ENCODE measurements at places on chromosomes 7 and 10.
A peak's percentile ranks its signal among the peaks of the same experiment; 100 is the strongest.

DNA sequence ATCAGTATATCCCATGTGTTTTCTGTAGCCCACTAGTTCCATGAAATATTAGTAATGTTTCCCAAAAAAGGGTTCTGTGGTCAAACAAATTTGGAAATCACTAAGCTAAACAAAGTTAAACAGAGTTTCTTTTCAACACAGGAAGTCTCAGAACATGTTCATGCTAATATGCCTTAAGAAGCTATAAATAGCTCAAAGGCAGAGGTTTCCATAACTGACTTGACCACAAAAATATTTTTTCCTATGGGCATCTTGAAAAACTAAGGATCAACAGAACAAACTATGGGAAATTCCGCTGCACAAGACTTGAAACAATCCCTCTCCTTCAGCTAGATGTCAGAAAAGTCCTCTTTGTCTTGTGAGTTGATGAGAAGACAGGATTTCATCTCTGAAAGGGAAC lies 59.7 kb downstream of the SEM1 start:
- DNase-seq: no peak

DNA sequence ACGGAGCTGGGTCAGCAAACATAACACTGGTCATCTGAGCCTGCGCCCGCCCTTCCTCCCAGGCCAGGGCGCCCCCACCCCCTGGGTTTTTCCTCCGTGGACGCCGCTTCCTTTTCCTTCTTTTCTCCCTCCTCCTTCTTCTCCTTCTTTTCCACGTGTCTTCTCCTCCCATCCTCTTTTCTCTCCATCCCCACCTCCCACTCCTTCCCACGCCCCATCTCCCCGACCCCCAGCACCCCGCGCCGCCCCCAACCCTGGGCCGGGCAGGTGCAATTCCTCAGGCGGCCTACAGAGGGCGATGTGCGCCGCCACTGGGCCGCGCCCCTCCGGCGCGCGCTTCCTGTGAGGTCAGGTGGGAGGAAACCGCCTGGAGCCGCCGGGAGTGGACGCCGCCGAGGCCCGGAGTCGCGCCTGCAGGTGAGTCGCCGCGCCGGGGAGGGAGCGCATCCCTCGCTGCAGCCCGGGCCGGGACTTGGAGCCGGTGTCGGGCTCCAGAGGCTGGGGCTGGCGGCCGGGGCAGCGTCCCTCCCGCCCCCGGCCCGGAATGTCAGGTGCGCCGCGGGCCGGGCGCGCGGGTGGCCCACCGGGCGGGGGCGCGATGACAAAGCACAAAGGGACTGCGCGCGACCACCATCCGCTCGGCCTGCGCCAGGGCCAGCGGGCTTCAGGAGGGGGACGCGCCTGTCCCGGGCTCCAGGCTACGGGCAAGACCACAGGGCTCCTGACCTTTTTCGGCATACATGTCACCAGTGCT lies at the start of gene FAM241B:
Gene FAM241B (plus strand): TSS at position 351 of the 754 bp plus-strand sequence. CDS start 1,497 bp downstream, outside the sequence.
- peak; percentile 85 for DNase-seq

DNA sequence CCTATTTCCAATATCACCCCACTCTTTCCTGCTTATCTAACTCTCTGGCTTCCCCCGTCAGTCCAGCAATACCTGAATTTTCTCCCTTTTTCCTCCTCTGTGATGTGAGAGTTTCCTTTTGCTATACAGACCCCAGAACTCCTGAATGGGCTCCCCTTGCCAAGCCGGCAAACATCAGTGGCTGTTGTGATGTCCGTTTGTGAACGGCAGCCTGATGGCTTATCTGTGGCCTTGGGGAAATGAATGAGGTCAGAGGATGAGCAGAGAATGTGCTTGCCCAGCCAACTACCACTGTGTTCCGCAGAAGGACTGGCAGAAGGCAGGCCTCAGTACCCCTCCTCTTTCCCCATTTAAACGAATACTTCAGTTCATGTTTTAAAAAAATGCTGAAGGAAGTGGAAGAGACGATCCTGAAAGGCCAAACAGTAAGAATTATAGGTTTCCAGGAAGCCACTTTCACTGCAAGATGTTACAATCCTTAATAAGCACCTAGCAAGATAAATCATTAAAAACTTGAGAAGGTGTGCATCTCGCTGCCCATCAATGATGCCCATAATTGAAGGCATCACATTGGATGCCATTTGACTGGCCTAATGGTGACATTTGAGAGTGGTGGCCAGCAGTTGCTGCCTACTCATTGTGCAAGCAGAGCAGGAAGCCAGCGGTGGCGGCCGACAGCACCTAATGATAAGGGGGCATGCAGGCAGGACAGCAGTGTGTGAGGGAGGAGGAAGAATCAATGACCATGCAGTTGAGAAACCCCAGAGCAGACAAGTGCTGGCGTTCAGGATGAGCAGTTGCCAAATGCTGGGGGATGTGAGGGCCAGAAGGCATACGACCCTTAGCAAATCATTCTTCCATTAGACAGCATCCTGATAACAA lies 31.5 kb downstream of the SLC18A2 start:
- no peak for DNase-seq

GRCh38 chr7:18831419-18831818 lies 286.0 kb downstream of the TWIST1 start:
- DNase-seq: no peak

GRCh38 chr7:14635955-14636354 lies 266.6 kb downstream of the DGKB start:
- no peak for DNase-seq

- DNase-seq: no peak
These were observed 461.9 kb upstream of the KLF6 start for GRCh38 chr10:4246881-4247358.

- DNase-seq: no peak
These were observed 6.8 kb downstream of the PON2 start for GRCh38 chr7:95427914-95428516.

- DNase-seq: no peak
These were observed 123.4 kb upstream of the ZNF92 start for GRCh38 chr7:65250216-65250615.

- peak; percentile 93 for DNase-seq
These were observed 52.5 kb downstream of the PROSER2 start for GRCh38 chr10:11875494-11876281.

- DNase-seq: peak; percentile 58
These were observed 17.7 kb upstream of the CFAP46 start for GRCh38 chr10:132960071-132960472.

DNA sequence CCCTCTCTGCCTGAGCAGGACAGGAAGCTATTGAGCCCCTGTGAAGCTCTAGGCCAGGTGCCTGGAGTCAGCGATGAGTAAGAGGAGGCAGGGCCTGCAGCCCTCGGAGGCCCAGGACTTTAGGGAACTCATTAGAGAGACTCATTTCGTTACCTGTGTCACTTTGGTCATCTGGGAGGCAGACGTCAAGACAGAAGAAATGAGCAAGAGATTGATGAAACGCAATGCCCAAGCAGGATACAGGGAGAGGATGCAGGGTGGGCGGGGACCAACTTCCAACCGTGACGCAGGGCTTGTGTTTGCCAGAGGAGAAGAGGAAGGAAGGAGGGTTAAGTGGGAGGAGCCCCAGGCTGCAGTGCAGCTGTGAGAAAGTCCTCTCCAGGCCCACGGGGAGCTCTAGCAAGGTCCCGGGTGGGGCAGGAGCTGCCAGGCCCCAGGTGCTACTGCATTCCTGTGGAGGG lies 26.4 kb upstream of the GNA12 start:
- DNase-seq: peak; percentile 90

- no peak for DNase-seq
These were observed 138.0 kb downstream of the SLIT1 start for GRCh38 chr10:97047788-97048187.

- peak; percentile 65 for DNase-seq
These were observed 58.2 kb upstream of the YAE1 start for GRCh38 chr7:39507866-39508551.

- no peak for DNase-seq
These were observed 311.8 kb downstream of the PTPRN2 start for GRCh38 chr7:158275711-158276413.

DNA sequence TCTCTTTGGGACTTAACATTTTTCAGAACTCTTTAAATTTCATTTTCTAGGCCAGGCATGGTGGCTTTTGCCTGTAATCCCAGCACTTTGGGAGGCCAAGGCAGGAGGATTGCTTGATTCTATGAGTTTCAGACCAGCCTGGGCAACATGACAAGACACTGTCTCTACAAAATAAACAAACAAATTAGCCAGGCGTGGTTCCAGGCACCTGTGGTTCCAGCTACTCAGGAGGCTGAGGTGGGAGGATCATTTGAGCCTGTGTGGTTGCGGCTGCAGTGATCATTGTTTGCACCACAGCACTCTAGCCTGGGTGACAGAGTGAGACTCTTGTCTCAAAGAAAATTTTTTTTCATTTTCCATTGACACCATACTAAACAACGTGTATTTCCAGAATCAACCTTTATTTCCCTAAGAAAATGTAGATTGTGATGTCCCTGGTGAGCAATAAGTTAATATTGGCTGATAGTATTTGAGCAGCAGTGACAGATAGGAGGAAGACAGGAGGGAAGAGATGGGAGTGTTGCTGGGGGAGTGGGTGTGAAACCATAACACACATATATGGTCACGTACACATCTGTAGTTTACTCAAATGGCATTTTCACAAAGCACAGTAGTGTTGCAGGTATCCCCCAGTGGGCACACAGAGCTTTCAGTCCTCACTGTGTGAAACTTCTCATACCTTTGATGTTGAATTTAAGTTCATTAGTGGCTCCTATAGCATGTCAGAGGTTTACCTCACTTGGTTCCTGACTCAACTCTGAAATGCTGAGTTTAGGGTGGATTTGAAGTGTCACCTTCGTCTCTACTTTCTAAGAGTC lies 205.6 kb downstream of the AUTS2 start:
- no peak for DNase-seq

GRCh38 chr10:124561206-124561605 lies 99.6 kb downstream of the LHPP start:
- peak; percentile 38 for DNase-seq

GRCh38 chr10:125014086-125014830 lies 72.3 kb downstream of the ZRANB1 start:
- DNase-seq: peak; percentile 77

DNA sequence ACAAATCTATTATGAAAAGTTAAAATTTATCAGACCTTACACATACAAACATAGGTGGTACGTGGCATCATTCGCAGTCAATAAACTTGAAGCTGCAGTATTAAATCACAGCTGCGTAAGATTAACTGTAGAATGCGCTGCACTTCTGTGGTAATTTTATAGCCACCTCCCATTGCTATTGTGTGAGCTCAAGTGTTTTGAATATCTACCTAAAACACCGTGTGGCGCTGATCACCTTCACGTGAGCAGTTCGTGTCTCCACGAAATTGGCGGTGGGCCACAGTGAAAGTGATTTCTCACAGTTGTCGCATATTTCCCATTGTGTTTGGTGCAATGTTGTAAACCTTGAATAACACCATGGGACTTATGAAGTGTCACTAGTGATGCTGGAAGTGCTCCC lies 102.8 kb downstream of the PLPP4 start:
- no peak for DNase-seq

GRCh38 chr10:95756041-95756761 lies at the start of gene ENTPD1:
Gene ENTPD1, plus strand, starts transcription at chr10:95756163. Its CDS starts 77 bp downstream, at chr10:95756240.
- no peak for DNase-seq

GRCh38 chr7:25672496-25672895 lies 444.2 kb upstream of the NPVF start:
- no peak for DNase-seq

DNA sequence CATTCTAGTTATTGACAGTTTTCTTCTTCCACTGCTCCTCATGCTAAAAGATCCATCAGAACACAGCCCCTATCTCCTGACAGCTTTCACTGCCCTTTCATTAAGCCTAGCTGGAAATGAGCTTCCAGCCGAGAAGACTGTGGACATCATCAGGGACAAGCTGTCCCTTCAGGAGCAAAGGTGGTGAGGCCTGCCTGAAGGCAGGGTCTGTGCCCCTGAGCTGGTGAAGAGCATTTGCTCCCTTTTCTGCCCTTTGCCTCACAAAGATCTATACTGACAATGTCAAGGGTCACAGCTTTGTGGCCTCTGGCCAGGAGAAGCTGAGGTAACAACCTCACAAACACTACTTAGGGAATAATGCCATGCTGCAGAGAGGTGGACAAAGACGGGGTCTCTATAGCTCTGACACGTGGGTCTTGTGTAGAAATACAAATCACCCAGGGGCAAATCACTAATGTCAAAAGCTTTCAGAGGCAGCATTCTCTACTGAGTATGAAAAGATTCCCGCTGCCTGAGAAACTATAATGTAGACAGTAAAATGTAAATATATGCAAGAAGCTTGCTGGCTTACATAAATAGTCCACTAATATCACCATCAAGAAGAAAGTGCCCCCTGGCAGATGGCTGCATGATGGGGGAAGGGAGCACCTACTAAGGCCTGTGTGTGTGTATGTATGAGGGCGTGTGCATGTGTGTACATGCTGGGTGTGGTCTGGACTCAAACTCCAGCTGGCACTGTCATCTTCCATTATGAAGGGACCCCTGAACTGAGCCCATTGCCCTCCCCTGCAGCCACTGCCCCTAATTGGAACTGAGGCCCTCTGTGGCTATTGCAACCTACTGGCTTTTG lies 55.8 kb downstream of the HBP1 start:
- DNase-seq: no peak

DNA sequence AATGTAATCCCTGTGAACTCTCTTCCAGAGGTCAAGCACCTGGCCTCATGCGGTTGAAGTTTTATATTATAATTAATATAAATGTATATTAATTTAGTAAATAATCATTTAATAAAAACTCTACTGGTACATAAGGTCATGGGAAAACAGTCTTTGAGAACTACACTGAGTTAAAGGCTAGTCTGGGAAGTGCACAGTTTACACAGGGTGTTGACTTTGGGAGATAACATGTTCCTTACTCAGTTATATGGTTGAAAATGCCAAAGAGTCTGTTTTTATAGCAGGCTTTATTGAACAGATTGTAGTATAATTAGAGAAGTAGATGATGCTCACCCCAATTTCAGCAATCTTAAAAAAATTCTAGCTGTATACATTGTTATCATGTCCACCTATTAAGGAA lies 735.9 kb downstream of the GATA3 start:
- DNase-seq: no peak

DNA sequence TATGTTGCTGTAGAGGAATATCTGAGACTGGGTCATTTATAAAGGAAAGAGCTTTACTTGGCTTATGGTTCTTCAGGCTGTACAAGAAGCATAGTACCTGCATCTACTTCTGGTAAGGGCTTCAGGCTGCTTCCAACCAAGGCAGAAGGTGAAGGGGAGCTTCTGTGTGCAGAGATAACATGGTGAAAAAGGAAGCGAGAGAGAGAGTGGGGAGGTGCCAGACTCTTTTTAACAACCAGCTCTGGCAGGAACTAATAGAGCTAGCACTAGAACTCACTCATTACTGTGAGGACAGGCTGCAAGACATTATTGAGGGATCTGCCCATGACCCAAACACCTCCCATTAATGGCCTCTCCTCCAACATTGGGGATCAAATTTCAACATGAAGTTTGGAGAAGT lies 94.5 kb downstream of the KIF20B start:
- DNase-seq: no peak

- DNase-seq: no peak
These were observed 66.5 kb downstream of the DIP2C start for GRCh38 chr10:623014-623413.
